ENCODE measurements at places on chromosomes 4 and X.

GRCh38 chrX:27598312-27598711, 8.2 kb downstream of the DCAF8L2 start:
- DNase-seq: no peak

DNA sequence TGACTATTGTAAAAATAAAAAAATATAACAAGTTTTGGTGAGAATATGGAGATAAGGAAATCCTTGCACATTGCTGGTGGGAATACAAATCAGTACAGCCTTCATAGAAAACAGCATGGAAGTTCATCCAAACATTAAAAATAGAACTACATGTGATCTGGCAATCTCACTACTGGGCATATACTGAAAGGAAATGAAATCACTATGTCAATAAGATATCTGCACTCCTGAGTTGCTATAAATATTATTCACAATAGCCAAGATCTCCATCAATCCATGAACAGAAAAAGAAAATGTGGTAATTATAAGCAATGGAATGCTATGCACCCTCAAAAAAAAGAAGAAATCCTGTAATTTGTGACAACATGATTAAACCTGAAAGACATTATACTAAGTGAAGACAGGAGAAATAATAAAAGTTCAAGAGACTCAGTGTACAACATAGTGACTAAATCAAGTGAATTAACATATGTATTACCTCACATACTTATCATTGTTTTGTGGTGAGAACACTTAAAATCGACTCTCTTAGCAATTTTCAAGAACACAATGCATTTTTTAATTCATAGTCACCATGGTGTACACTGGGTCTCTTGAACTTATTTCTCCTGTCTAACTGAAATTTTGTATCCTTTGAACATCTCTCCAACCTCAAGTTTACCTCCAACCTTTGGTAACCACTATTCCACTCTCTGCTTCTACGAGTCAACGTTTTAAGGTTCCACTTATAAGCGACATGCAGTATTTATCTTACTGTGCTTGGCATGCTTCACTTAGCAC, 1703.7 kb upstream of the AGA start:
- DNase-seq: no peak

DNA sequence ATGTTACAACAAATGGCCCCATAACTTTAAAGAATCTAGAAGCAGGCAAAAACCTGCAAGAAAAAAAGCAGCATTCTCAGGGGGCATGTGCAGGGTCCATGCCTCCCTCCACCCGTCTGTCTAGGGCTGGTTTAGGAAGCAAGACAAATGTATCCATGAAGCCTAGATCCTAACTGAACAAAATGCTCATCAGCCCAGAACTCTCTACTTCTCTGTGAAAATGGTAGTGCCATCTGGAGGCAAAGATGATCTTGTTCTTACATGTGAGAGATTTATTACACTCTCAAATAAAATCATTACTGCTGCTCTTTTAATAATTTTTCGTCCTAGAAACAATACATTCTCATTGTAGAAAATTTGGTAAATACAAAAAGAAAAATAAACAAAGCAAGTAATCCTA, 26.7 kb downstream of the NR3C2 start:
- DNase-seq: no peak

DNA sequence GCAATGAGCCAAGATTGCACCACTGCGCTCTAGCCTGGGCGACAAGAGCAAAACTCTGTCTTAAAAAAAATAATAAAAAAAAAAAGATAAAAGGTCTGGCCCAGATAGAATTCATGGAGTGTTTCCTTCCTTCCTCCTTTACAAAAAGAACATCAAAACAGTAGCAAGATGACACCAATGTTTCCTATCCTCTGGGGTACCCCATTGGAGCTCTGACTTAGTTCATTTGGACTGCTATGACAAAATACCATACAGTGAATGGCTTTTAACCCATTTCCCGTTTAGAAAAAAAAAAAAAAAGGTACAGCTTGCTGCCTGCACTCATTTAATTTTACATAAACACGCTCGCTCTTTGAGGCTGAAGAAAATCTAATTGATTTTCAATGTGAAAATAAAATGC, 89.9 kb upstream of the PRKX start:
- no peak for DNase-seq

DNA sequence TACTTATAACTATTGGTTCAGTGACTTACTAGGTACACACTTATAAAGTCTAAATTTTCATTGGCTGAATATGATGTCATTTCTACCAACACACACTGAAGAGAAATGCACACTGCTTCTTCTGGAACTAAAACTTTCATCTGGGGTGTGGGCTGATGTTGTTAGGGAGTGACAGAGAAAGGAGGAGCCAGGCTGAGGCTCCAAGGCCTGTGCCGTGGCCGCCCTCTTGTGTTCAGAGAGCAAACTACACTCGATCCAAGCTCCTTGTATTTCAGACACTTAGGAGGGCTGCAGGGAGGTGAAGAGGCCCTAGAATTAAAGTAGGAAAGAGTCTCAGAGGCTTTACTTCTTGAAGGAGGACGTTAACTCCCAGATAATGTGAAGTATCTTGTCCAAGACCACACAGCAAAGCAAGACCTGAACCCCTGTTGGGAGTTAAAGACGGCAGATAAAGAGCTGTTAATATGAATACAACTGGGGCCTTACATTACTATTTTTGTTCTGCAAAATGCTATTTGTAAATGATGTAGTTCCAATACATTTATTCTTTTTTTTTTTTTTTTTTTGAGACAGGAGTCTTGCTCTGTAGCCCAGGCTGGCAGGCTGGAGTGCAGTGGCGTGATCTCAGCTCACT, 137.5 kb downstream of the AFAP1 start:
- DNase-seq: peak; percentile 5

- no peak for DNase-seq
Observed at GRCh38 chr4:74097631-74098426, 1.2 kb downstream of the CXCL2 start.

- no peak for DNase-seq
Observed at GRCh38 chrX:48043056-48043455, 28.4 kb downstream of the ZNF630 start.

DNA sequence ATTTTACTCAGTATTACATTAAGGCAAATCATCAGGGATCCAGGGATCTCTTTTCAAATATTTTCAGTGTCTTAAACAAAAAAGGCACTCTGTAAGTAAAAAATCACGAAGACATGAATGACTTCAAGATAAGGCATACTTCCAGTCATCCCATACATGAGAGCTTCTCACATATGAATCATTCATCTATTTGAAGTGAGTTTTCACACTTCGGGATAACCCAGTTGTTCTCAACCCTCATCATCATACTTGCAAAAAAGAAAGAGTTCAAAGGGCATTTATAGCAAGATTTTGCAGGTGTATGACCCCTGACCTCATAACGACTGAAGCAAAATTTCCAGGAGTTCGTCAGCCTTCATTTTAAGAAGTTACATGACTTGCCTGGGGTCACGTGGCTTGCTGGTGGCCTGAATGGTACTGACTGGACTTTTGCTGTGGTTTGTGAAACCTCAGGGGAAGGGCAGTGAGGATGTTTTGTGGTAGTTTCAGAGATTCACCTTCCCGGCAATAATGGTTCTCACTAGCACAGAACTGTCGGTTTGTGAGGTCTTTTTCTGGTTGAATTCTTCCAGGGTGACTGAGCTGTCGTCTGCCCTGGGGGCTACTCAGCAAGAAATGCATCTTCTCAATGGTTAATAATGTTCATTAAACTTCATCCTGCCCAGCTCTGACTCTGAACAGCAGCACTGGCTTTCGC, 115.8 kb upstream of the SHISA3 start:
- no peak for DNase-seq

- DNase-seq: no peak
Observed at GRCh38 chr4:45072981-45073380, 346.6 kb upstream of the GNPDA2 start.

- no peak for DNase-seq
Observed at GRCh38 chrX:102808336-102808735, 87.8 kb downstream of the GPRASP3 start.
